ENCODE measurements at places on chromosomes 13 and 19.

- no peak for DNase-seq
These were observed 163.5 kb upstream of the TUBA3C start for GRCh38 chr13:19345158-19345557.

DNA sequence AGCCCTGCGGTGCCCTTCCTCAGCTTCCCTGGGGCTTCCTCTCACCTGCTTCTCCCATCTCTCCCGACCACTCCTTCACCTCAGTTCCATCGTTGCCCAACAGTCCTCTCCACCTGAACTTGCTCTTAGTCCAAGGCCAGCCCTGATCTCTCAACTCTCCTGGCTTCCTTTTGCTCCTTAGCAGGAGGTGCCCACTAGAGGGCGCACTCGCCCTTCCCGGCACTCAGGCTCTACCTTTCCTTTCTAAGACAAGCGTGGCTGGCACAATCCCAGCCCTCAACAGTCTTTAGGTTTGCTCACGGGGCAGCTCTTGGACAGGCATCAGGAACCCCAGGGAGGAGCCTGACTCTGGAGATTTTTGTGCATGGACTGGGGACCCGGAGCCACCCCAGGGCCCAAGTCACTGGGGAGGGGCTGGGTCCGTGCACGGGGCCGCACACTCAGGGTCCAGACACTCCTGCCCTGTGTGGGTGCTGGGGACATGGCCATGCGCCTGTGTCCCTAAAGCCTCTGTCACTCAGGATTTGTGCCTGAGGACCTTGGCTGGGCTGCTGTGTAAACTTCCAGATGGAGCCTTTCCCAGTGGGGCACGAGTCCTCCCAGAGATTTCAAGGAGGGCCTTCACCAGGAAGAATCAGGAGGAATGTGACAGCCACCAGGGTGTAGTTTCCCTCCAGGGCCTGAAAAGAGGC lies 12.1 kb upstream of the CEACAM8 start:
- peak; percentile 82 for DNase-seq

GRCh38 chr19:13588957-13589833 lies 82.9 kb upstream of the CACNA1A start:
- peak; percentile 83 for DNase-seq

GRCh38 chr19:34214040-34214439 lies 40.3 kb upstream of the GARRE1 start:
- no peak for DNase-seq

DNA sequence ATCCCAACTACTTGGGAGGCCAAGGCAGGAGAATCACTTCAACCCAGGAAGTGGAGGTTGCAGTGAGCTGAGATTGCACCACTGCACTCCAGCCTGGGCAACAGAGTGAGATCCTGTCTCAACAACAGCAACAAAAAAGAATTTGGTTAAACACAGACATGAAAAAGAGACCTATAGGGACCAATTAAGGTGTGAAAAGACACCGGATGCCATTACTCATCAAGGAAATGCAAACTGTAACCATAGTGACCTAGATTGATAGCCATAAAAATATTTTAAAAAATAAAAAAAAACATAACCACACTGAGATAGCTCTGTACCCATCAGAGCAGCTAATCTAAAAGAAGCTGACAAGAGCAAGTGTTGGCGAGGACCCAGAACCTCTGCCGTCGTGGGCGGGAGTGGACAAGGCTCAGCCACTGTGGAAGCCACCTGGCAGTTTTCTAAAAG lies 37.1 kb upstream of the ISYNA1 start:
- no peak for DNase-seq

DNA sequence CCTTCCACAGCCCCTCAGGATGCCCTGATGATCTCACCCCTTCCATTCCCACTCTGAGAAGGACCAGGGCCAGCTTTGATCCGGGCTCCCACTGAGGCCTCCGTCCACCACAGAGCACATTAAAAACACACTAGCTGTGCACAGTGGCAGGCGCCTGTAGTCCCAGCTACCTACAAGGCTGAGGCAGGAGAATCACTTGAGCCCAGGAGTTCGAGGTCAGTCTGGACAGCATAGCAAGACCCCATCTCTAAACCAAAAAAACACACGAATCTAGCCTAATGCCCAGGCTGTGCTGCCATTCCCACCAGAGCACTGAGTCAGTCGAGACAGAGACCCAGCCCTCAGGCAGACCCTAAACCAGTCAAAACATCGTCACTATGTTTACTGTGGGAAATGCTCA lies 14.1 kb downstream of the RFX1 start:
- DNase-seq: no peak

DNA sequence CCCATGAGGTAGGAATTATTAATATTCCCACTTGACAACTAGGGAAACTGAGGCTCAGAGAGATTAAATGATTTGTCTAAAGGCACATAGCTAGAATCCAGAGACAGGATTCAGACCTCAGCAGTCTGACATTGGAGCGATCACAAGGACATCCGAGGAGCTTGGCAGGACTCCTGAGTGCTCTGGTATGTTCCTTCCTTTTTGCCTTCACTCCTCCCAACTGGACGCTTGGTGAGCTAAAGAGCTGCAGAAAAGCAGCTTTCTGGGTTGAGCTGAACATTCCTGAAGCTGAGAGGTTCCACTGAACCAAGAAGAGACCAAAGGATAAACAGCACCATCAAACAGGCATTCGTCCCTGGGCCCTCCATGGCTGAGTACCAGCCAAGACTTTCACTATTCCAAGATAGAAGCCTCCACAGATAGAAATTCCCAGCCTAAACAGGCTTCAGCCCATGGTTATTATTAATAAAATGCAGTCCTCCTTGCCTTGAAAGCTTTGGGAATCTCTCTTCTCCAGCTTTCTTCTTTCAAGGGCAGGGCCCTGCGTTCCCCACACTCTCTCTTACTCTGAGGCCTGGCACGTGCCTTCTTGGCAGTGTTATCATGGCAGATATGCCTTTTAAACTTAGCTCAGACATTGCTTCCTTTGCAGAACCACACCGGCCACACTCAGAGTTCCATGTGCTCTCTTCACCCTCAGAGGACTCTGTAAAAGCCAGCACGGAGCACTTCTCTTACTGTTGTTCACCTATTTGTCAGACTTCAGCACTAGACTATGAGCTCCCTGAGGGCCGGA lies 97.1 kb downstream of the CYSLTR2 start:
- DNase-seq: no peak

- DNase-seq: peak; percentile 17
These were observed 23.7 kb upstream of the GPR18 start for GRCh38 chr13:99281811-99282263.

DNA sequence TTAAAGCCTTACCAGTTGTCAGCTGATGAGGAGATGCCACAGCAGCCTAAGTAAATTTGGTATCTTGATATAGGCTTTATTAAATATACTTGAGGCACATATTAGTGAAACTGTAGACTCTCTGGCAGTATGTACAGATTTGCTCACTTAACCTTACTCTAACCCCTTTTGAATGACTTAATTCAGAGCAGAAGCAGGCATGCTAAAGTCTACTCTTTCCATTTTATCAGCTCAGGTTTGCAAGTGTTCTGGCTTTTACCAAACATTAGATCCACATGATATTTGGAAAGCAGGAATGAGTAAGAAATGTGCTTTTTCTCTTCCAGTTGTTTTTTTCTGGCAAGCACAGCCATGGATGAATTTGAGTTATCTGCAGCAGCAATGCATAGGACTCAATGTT lies 541.0 kb upstream of the PCDH9 start:
- DNase-seq: no peak

GRCh38 chr19:58559275-58560006 lies 1.0 kb upstream of the UBE2M start:
- DNase-seq: peak; percentile 93

- no peak for DNase-seq
These were observed 222.8 kb upstream of the NBEA start for GRCh38 chr13:34719060-34719875.

DNA sequence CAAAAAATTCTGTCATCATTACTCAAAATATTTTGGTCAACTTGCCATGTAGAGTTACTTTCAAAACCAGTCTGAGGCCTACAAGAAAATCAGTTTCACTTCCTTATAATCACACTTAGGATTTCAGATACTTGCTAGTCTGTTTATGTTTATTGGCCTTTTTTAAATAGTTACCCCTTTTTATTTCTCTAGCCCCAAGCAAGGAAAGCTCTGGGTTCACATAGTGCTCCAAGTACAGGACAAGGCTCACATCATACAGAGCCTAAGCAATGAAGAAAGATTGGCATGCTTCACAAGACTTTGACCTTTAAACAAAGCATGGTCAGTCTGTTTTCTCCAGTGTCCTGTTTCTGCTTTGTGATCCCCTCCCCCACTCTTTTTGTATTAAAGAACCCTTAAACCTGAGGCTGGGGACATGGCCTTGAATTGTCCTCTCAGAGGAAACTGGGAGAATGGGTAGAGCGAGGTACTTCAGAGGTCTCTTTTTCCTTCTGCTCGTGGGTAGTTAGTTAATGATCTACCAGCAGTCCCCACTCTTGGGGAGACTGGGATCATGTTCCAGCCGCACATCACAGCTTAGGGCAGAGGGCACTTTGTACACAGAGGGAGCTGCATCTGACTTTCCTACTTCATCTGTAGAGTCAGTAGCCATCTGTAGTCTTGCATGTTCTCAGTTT lies 30.7 kb downstream of the CEACAM1 start:
- DNase-seq: peak; percentile 44

- DNase-seq: peak; percentile 64
These were observed 1.1 kb downstream of the FOXO1 start for GRCh38 chr13:40665126-40666044.

GRCh38 chr19:13155472-13156359 lies 5.5 kb downstream of the IER2 start:
- peak; percentile 73 for DNase-seq

DNA sequence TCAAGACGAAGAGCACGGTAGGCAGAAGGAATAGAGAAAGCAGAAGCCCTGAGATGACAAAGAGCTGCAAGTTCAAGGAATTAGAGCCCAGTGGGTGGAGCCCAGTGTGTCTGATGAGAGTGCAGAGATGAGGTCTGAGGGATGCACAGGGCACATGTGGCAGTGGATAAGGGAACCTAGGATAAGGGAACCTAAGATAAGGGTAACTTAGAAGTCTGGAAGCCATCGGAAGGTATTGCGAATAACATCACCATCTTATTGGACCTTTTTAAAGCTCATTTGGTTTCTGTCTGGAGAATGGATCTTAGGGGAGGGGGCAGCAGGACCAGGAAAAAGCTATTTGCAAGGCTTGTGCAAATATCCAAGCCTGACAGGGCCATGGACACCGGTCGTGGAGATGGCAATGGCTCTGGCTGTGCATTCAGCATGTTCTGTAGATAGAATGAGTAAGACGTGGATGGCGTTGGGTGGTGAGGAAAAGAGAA lies 1.3 kb downstream of the FPR3 start:
- DNase-seq: no peak

DNA sequence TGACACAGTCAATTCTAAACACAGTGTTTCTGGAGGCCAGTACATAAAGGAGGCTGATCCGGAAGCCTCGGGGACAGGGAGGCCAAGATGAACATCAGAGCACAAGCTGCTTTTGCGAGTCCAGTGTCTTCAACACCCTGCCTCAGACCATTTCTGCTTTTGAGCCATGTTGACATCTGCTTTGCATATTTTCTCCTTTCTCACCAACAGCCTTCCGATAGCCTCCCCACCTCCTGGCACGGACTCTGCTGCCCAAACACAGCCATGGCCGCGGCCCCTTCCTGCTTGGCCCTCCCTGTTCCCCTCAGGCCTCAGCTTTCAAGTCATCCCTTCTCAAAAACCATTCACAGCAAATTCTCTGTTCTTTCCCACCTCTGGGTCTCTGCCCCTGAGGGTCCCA lies 3.6 kb downstream of the LRRC25 start:
- no peak for DNase-seq

DNA sequence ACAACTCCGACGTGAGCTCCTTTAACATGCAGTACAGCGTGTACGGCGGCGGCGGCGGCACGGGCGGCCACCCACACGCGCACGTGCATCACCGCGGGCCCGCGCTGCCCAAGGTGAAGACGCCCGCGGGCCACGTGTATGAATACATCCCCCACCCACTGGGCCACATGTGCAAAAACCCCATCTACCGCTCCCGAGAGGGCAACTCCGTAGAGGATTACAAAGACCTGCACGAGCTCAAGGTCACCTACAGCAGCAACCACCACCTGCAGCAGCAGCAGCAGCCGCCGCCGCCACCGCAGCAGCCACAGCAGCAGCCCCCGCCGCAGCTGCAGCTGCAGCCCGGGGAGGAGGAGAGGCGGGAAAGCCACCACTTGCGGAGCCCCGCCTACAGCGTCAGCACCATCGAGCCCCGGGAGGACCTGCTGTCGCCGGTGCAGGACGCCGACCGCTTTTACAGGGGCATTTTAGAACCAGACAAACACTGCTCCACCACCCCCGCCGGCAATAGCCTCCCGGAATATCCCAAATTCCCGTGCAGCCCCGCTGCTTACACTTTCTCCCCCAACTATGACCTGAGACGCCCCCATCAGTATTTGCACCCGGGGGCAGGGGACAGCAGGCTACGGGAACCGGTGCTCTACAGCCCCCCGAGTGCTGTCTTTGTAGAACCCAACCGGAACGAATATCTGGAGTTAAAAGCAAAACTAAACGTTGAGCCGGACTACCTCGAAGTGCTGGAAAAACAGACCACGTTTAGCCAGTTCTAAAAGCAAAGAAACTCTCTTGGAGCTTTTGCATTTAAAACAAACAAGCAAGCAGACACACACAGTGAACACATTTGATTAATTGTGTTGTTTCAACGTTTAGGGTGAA lies 6.6 kb downstream of the SLITRK5 start:
- peak; percentile 32 for DNase-seq

- DNase-seq: no peak
These were observed 35.5 kb upstream of the LDLR start for GRCh38 chr19:11053817-11054195.

DNA sequence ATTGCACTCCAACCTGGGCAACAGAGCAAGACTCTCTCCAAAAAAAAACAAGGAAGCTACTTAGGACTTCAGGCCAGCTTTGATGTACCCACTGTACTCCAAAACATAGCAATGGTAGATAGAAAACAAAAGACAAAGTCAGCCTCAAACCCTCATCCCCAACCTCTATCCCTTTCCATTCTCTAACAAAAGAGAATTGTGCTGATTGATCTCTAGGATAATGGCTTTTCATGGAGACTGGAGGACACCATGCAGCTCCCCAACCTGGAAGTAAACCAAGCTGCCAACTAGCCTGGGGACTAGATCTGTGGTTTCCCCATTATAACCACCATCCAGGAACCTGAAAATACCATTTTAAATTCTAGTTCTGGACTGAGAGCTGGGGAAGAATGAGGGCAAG lies 4.3 kb upstream of the ZDHHC20 start:
- no peak for DNase-seq

- DNase-seq: no peak
These were observed 20.2 kb downstream of the CERS1 start for GRCh38 chr19:18875726-18876125.

DNA sequence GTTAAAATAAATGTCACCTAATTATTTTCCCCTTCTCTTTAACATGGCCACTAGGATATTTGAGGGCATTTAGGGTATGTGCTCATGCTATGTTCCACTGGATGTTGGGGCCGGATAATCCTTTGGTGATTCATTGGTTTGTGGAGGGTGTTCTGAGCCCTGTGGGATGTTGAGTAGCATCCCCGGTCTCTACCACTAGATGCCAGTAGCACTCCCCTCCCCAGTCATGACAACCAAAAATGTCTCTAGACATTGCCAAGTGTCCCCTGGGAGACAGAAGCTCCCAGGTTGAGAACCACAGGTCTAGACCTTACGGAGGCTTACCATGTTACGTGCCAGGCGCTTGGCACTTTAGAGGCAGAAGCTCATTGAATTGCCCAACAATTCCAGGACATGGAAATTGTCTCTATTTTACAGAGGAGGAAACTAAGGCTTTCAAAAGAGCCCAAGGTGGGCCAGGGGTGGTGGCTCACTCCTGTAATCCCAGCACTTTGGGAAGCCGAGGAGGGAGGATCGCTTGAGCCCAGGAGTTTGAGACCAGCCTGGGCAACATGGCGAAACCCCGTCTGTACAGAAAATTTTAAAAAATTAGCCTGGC lies 14.1 kb downstream of the SHANK1 start:
- peak; percentile 87 for DNase-seq

- DNase-seq: peak; percentile 79
These were observed 19.4 kb downstream of the CEACAM21 start for GRCh38 chr19:41595258-41595889.
